ENCODE measurements at places on chromosomes 2 and 18.

DNA sequence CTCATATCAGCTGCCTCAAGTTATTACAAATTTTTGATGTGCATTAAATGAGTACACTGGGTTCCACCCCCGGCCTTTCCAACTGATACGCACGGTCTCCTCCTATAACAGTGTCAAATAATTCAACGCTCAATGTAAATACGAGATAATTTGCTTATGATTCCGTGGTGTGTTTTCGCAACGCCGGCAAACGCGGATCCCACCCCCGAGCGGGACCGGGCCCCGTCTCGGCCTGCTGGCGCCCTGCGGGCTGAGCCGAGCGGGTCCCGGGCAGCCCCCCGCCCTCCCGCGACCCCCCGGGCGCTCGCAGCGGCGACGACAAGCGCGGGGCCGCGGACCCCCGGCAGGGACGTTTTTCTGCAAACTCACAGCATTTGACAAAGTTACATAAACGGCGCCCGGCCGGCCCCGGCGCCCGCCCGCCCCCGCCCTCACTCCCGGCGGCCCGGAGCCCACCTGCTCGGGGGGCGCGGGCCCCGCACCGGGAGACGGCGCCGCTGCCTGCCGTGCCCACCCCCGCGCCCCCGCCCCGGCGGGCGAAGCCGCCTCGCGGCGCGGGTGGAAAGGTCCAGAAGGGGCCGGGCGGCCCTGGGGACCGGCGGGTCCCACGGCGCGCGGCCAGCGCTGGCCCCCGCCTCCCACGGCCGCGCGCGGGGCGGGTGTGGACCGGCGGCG is 762 bp downstream of the HDAC4 start:
- no peak for DNase-seq

GRCh38 chr2:29323961-29324360 is 208.7 kb downstream of the CLIP4 start:
- DNase-seq: no peak

- DNase-seq: no peak
Measured at GRCh38 chr18:78642296-78642951, 337.2 kb upstream of the SALL3 start.

- no peak for DNase-seq
Measured at GRCh38 chr2:212956665-212957607, 194.5 kb downstream of the IKZF2 start.

- no peak for DNase-seq
Measured at GRCh38 chr2:38371235-38371634, 5.8 kb downstream of the ATL2 start.
